ENCODE measurements at places on chromosomes 4 and X. TPM values are rescaled to one million over a fixed set of nuclear protein-coding genes. Genes with fewer than 3 reads are reported as not detected.

Gene QRFPR
- not detected for total RNA-seq

Gene MORC4
- total RNA-seq, result 35.1 TPM

Gene NUP62CL
- 14.8 TPM for total RNA-seq

Gene SPANXD
- not detected for total RNA-seq

Gene SATL1
- not detected for total RNA-seq

Gene ATP8A1
- 0.03 TPM for total RNA-seq

Gene RAB39B
- total RNA-seq, result 1.2 TPM

Gene GSX2
- total RNA-seq, result not detected

Gene DSPP
- not detected for total RNA-seq

Gene MRPS18C
- total RNA-seq, result 42.9 TPM

Gene CACNA1F
- not detected for total RNA-seq

Gene DCAF12L2
- total RNA-seq, result 0.12 TPM

Gene DCAF8L2
- not detected for total RNA-seq

Gene PDE6B
- total RNA-seq, result not detected

Gene PLAC8
- total RNA-seq, result 0.90 TPM

Gene ARMCX4
- 1.1 TPM for total RNA-seq

Gene FGF2
- 53.6 TPM for total RNA-seq

Gene ATOH1
- not detected for total RNA-seq

Gene FREM3
- not detected for total RNA-seq

Gene SAT1
- 419 TPM for total RNA-seq

Gene ADGRG4
- total RNA-seq, result not detected

Gene SYN1
- total RNA-seq, result 0.15 TPM

Gene PPP1R3F
- total RNA-seq, result 3.0 TPM

Gene MYOZ2
- not detected for total RNA-seq

Gene REPS2
- 0.71 TPM for total RNA-seq

Gene GRK4
- total RNA-seq, result 1.3 TPM

Gene TKTL2
- not detected for total RNA-seq

Gene TEX13C
- total RNA-seq, result not detected

Gene DGKK
- not detected for total RNA-seq

Gene PRMT9
- 3.2 TPM for total RNA-seq

Gene ACE2
- not detected for total RNA-seq

Gene CPZ
- 0.21 TPM for total RNA-seq

Gene TCEAL6
- not detected for total RNA-seq

Gene EMCN
- not detected for total RNA-seq

Gene CT45A3
- 0.16 TPM for total RNA-seq

Gene TEC
- total RNA-seq, result 2.2 TPM

Gene SLC6A14
- total RNA-seq, result not detected

Gene ANKRD37
- 4.2 TPM for total RNA-seq

Gene HEPH
- total RNA-seq, result not detected

Gene STATH
- not detected for total RNA-seq

Gene GAGE12H
- not detected for total RNA-seq

Gene SPANXN5
- total RNA-seq, result not detected

Gene AREG
- total RNA-seq, result 66.7 TPM

Gene FHIP1A
- 0.24 TPM for total RNA-seq
